ENCODE measurements at places on chromosomes 2 and 18. TPM values are rescaled to one million over a fixed set of nuclear protein-coding genes. Genes with fewer than 3 reads are reported as not detected.

ME2 gene
- 98.5 TPM for total RNA-seq

- DNase-seq: no peak
- peaks cover 16% of the 10 kb centered on the region for H3K27me3 ChIP-seq
- no peaks in the 10 kb centered on the region for H3K36me3 ChIP-seq
- peaks cover 17% of the 10 kb centered on the region for H3K4me1 ChIP-seq
Measured at GRCh38 chr2:54332386-54332785, 76.4 kb upstream of the TSPYL6 start.

- DNase-seq: no peak
- peaks cover 12% of the 10 kb centered on the region for H3K4me1 ChIP-seq
- no peak overlapping the region for H3K4me3 ChIP-seq
- peaks cover 2% of the 10 kb centered on the region for H3K27me3 ChIP-seq
- no peak overlapping the region for H3K27ac ChIP-seq
Measured at GRCh38 chr2:54543733-54544396, 87.7 kb downstream of the SPTBN1 start.

- no peaks in the 10 kb centered on the region for H3K27me3 ChIP-seq
- no peaks in the 10 kb centered on the region for H3K4me1 ChIP-seq
- H3K36me3 ChIP-seq: no peaks in the 10 kb centered on the region
- H3K4me3 ChIP-seq: no peak overlapping the region
- no peak for DNase-seq
Measured at GRCh38 chr2:133642791-133643191, 74.5 kb upstream of the NCKAP5 start.

- H3K36me3 ChIP-seq: no peaks in the 10 kb centered on the region
- H3K27ac ChIP-seq: no peak overlapping the region
- no peak for DNase-seq
- no peaks in the 10 kb centered on the region for H3K4me1 ChIP-seq
- H3K27me3 ChIP-seq: peaks cover 2% of the 10 kb centered on the region
Measured at GRCh38 chr18:36718705-36719328, 110.0 kb downstream of the TPGS2 start.

DNA sequence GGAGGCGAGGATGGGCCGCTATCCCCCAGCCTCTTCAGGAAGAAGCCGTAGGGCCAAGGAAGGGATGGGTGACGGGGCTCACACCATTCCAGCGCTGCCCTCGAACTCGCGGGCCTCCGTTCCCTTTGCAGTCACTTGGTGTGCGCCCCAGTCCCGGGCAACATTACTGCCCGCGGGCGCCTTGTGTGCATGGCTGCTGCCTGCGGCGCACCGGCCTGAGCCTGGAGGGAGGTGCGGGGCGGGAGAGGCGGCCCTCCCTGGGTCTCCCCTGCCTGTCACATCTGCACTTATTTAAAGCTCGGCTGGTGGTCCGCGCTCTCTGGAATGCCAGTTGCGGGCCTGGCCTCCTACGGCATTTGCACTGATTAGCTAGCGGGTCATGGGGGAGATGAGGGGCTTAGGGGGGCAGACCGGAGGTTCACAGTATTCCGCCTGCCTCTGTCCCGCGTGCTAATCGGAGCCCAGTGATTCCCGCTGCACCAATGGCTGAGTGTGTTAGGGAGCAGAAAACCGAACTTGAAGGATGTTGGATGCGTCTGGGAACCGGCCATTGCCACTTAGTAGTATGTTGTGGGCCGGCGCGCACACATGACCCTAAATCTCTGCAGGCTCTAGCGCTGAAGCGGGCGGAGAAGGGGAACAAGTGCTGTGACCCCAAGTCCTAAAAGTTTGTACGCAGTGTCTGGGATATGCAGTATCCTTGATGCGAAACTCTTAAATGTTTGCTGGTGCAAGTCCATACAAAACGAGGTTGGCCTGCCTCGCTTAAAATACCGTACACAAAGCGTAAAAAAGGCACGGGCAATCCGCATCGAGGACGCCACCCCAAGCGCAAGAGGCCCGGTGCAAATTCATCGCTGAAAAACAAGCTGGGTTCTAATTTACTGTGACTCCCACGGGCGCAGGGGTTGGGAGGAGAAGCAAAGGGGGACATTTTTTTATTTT is 161.2 kb upstream of the SIX2 start:
- H3K36me3 ChIP-seq: no peaks in the 10 kb centered on the region
- peaks cover 7% of the 10 kb centered on the region for H3K4me1 ChIP-seq
- no peak overlapping the region for H3K4me3 ChIP-seq
- H3K27me3 ChIP-seq: peaks cover 76% of the 10 kb centered on the region
- no peak overlapping the region for H3K27ac ChIP-seq

- no peaks in the 10 kb centered on the region for H3K36me3 ChIP-seq
- H3K4me1 ChIP-seq: no peaks in the 10 kb centered on the region
- no peak overlapping the region for H3K27ac ChIP-seq
- DNase-seq: no peak
Measured at GRCh38 chr2:172792711-172793110, 57.1 kb downstream of the RAPGEF4 start.

OSBPL6 gene
- total RNA-seq: 0.35 TPM

GRCh38 chr2:157471078-157471477 is 27.2 kb upstream of the CYTIP start:
- peaks cover 35% of the 10 kb centered on the region for H3K36me3 ChIP-seq
- peak overlapping the region; percentile 17 for H3K4me3 ChIP-seq
- H3K27ac ChIP-seq: peak overlapping the region; percentile 98
- peaks cover 90% of the 10 kb centered on the region for H3K4me1 ChIP-seq
- H3K27me3 ChIP-seq: no peaks in the 10 kb centered on the region

GRCh38 chr2:189516546-189516945 is 64.0 kb downstream of the SLC40A1 start:
- no peak for DNase-seq
- H3K36me3 ChIP-seq: no peaks in the 10 kb centered on the region
- no peaks in the 10 kb centered on the region for H3K4me1 ChIP-seq
- peaks cover 5% of the 10 kb centered on the region for H3K27me3 ChIP-seq
- no peak overlapping the region for H3K27ac ChIP-seq
- H3K4me3 ChIP-seq: no peak overlapping the region

KIAA1328 gene
- total RNA-seq: 8.1 TPM

DNA sequence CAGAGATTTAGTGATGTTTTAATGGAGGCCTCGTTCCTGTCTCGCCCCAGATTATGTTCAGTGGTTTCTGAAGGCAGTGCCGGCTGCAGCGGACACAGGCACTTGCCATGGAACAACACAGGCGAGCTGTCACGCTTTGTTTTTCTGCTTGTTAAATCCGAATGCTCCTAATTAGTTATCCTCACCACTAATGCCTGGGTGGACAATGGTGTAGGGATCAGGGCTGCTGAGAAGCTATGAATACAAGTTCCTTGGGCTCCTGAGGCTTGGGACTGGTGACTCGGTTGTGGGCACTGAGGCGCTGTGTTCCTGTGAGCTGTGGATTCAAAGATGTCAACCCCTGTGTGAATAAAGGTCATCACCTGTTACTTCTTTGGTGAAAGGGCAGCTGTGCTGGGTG is 123.5 kb downstream of the PLEKHM3 start:
- H3K36me3 ChIP-seq: no peaks in the 10 kb centered on the region
- DNase-seq: no peak
- no peaks in the 10 kb centered on the region for H3K4me1 ChIP-seq
- H3K27ac ChIP-seq: no peak overlapping the region
- no peaks in the 10 kb centered on the region for H3K27me3 ChIP-seq

GRCh38 chr18:34092796-34093195 is 131.9 kb downstream of the NOL4 start:
- no peaks in the 10 kb centered on the region for H3K36me3 ChIP-seq
- H3K4me1 ChIP-seq: no peaks in the 10 kb centered on the region
- no peak overlapping the region for H3K27ac ChIP-seq
- no peak for DNase-seq
- no peaks in the 10 kb centered on the region for H3K27me3 ChIP-seq
- H3K4me3 ChIP-seq: no peak overlapping the region

- H3K27me3 ChIP-seq: peaks cover 15% of the 10 kb centered on the region
- no peak overlapping the region for H3K4me3 ChIP-seq
- no peak for DNase-seq
- no peaks in the 10 kb centered on the region for H3K4me1 ChIP-seq
Measured at GRCh38 chr2:181697571-181697970, 17.3 kb upstream of the NEUROD1 start.

DNA sequence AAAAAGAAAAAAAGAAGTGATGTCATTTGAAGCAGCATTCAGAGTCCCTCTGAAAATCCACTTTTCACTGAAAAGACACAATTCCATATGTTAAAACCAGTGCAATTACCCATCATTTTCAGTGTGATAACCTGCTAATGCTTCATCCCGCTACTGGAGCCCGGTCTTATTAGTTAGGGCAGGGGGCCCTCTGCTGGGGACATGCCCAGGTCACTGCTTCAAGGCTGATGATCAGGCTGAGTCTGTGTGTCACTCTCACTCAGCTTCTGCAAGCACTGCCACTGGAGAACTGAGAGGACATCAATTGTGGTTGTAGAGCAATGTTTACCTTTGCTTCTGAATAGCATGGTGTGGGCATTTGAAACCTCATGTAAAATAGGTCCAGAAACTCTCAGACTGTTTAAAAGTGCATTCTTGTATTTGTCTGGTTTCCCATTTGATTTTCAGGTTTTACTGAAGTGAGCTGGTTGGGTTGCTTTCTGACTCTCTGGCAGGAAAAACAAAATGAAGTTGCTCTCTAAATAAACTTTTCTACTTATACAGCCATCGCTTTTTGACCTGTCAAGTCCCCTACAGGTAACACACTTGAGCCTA is 49.2 kb upstream of the NXPH2 start:
- H3K27me3 ChIP-seq: no peaks in the 10 kb centered on the region
- no peak overlapping the region for H3K27ac ChIP-seq
- no peak overlapping the region for H3K4me3 ChIP-seq
- no peaks in the 10 kb centered on the region for H3K36me3 ChIP-seq

LINC00305 gene
- not detected for total RNA-seq

GRCh38 chr18:6639305-6639704 is 90.2 kb upstream of the ARHGAP28 start:
- H3K27ac ChIP-seq: no peak overlapping the region
- no peak overlapping the region for H3K4me3 ChIP-seq
- no peaks in the 10 kb centered on the region for H3K36me3 ChIP-seq
- no peaks in the 10 kb centered on the region for H3K4me1 ChIP-seq
- no peaks in the 10 kb centered on the region for H3K27me3 ChIP-seq
- no peak for DNase-seq

- H3K27me3 ChIP-seq: no peaks in the 10 kb centered on the region
- no peak overlapping the region for H3K27ac ChIP-seq
- no peak overlapping the region for H3K4me3 ChIP-seq
- no peak for DNase-seq
Measured at GRCh38 chr2:25419678-25420242, 78.0 kb upstream of the DNMT3A start.

GRCh38 chr2:132372276-132372675 is 44.3 kb upstream of the GPR39 start:
- H3K27me3 ChIP-seq: no peaks in the 10 kb centered on the region
- H3K4me1 ChIP-seq: no peaks in the 10 kb centered on the region
- no peaks in the 10 kb centered on the region for H3K36me3 ChIP-seq
- no peak overlapping the region for H3K27ac ChIP-seq

FARP2 gene
- 18.4 TPM for total RNA-seq

- DNase-seq: no peak
- H3K4me1 ChIP-seq: peaks cover under 1% of the 10 kb centered on the region
- no peak overlapping the region for H3K27ac ChIP-seq
- no peaks in the 10 kb centered on the region for H3K36me3 ChIP-seq
- H3K4me3 ChIP-seq: no peak overlapping the region
- H3K27me3 ChIP-seq: peaks cover 6% of the 10 kb centered on the region
Measured at GRCh38 chr2:27741673-27742072, 29.8 kb upstream of the MRPL33 start.

LRATD1 gene
- total RNA-seq: not detected

DNA sequence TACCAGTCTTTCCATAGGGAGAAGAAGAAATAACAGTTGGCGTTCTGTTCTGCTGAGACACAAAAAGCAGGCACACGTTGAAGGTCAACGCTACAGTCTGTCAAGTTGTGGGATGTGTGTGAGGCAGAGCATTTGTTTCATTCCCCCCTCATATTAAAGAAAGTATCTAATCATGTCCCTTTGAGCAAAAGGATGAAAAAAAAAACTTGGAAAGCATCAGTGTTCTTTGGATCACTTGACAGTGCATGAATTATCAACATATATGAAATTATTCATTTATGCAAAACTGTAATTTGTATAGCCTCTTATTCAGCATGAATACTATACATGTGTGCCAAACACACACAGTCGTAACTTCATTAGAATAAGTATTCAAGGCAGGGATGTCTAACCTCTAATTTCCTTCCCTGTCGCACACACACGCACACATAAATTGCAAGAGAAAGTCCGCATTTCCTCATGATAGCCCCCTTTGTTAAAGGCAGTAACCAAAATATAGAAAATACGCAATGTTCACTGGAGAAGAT is 228.6 kb downstream of the RND3 start:
- no peak for DNase-seq
- H3K27ac ChIP-seq: no peak overlapping the region
- H3K36me3 ChIP-seq: no peaks in the 10 kb centered on the region
- no peaks in the 10 kb centered on the region for H3K4me1 ChIP-seq
- no peaks in the 10 kb centered on the region for H3K27me3 ChIP-seq
- no peak overlapping the region for H3K4me3 ChIP-seq

POU3F3 gene
- total RNA-seq: not detected

UGT1A3 gene
- total RNA-seq: not detected

DNA sequence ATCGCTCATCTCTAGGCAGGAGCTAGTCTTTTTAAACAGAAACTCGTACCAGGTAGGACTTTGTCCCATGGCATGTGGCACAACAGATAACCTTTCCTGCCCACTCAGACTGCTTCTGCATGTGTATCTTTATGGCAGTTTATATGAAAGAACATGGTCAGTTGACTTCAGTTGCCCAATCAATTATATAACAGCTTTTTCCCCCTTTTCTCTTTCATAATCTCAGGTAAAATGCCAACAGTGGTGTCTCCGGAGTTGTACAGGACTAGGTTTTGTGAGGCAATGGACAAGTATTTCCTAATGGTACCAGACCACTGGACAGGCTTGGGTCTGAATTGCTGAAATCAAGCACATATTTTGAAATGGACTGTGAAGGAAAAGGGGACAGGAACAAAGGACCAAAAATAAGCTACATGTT is 51.6 kb upstream of the PTH2R start:
- no peak for DNase-seq
- H3K27me3 ChIP-seq: no peaks in the 10 kb centered on the region
- no peak overlapping the region for H3K27ac ChIP-seq
- H3K36me3 ChIP-seq: peaks cover 60% of the 10 kb centered on the region
- H3K4me1 ChIP-seq: no peaks in the 10 kb centered on the region

IHH gene
- total RNA-seq: not detected

- no peak overlapping the region for H3K4me3 ChIP-seq
- peaks cover 1% of the 10 kb centered on the region for H3K4me1 ChIP-seq
- H3K27ac ChIP-seq: no peak overlapping the region
- H3K27me3 ChIP-seq: no peaks in the 10 kb centered on the region
Measured at GRCh38 chr18:35458677-35459441, 38.9 kb downstream of the INO80C start.

ACMSD gene
- total RNA-seq: not detected

DNA sequence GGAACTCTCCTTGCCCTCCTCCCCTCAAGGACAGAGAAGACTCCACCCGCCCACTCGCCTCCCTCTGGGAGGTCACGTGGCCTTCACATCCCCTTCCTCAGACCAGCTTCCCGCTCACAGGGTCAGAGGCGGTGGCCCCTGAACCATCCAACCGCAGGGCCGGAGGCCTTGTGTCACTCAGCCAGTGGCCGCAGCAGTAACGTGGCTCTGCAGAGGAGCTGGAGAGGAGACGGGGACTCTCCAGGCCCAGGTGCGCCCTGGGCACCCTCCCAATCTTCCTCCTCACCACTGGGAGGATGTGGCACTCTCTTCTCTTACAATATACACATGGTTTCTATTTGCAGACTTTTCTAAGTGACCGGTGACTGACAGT is 161.7 kb downstream of the TWIST2 start:
- no peaks in the 10 kb centered on the region for H3K4me1 ChIP-seq
- no peaks in the 10 kb centered on the region for H3K36me3 ChIP-seq
- H3K27ac ChIP-seq: no peak overlapping the region
- H3K27me3 ChIP-seq: peaks cover 11% of the 10 kb centered on the region

NYAP2 gene
- total RNA-seq: not detected

ARL4C gene
- 292 TPM for total RNA-seq

- no peak overlapping the region for H3K27ac ChIP-seq
- H3K4me1 ChIP-seq: no peaks in the 10 kb centered on the region
- no peaks in the 10 kb centered on the region for H3K36me3 ChIP-seq
- DNase-seq: no peak
Measured at GRCh38 chr2:36197181-36197971, 158.2 kb upstream of the CRIM1 start.

Data from activated CD4-positive, alpha-beta T cell treated with anti-CD3 and anti-CD28 coated beads, Interleukin-2, amount 10 ng/mL, durations not matched to agents 7 days and 5 days (primary cell).